ENCODE measurements at places on chromosomes 16 and 17.

GRCh38 chr17:80026359-80027042, 9.2 kb downstream of the TBC1D16 start:
- DNase-seq = no peak

DNA sequence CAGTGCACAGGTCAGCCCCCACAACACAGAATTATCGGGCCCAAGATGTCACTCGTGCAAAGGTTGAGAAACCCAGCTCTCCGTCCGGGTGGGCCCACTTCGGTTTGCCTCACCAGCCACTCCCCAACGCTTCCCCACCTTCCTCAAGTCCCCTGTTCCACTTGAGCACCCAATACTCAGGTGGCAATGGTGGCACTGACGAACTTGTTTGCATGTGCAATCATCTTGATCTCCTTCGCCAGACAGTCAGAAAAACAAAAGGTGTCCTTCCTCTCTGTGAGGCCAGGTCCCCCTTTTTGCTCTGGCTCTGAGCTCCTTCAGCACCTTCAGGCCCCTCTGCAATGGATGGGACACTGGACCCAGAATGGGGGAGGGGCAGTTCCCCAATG, 3.7 kb downstream of the GGA2 start:
- no peak for DNase-seq

DNA sequence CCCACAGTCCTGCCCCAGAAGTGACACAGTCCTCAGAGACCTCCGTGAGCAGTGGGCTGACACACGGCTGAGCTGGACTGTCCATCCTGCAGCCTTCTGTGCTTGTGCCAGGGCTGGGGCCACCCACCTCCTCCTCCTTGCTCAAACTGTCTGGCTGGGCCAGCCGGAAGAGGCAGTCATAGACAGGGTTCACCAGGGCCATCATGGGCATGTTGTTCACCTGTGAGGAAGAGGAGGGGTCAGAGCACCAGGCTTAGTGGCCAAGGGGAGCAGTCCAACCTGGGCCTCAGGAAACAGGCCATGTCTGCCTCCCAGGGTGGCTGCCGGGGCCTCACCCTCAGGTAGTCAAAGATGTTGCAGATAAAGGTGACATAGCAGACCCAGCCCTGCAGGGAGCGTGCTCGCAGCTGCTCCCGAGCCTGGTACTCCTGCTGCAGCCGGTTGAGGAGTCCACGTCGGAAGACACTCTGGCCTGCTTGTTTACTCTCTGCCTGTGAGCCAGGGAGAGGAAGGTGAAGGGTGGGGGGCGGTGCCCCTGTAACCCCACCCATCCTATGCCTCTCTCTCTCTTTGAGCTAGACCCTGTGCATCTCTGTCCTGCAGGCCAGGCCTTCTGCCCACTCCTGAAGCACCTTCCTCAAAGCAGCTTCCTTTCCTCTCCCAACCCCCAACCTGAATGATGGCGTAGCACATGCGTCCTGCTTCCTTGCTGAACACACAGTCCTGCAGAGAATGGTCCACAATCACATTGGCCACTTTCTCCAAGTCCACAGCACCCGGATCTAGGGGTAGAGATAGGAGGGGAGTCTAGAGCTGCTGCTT, 3.4 kb downstream of the MIF4GD start:
- peak; percentile 72 for DNase-seq

DNA sequence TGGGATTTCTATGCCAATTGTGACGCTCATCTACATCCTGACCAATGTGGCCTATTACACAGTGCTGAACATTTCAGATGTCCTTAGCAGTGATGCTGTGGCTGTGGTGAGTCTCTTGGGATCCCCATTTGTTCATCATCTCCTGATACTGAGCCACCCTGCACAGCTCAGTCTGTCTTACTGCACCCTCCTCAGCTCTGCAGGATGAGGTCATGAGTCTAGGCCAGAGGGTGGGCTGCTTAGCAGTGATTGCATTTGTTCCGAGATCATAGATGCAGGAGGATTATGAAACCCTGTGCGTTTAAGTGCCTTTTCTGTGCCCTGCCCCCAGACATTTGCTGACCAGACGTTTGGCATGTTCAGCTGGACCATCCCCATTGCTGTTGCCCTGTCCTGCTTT, 19.5 kb downstream of the SLC7A6OS start:
- DNase-seq = no peak

DNA sequence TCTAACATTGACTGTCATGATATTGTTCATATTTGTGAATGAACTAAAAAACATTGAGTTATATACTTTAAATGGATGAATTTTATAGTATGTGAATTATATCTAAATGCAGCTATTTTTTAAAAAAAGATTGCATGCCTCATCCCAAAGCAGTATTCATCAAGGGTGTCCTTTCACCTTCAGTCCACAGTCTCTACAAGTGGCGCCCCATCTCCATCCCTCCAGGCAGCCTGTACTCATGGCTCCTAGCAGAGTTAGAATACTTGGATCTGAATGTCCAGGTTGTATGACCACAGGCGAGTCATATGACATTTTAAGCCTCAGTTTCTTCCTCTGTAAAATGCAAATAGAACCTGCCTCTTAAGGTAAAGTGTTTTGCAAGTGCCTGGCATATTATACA, 69.8 kb downstream of the TMEM100 start:
- no peak for DNase-seq

- DNase-seq = no peak
Measured at GRCh38 chr17:57744195-57745170, 616 bp downstream of the CCDC182 start.

GRCh38 chr16:53415504-53415903, 18.8 kb upstream of the RBL2 start:
- no peak for DNase-seq

DNA sequence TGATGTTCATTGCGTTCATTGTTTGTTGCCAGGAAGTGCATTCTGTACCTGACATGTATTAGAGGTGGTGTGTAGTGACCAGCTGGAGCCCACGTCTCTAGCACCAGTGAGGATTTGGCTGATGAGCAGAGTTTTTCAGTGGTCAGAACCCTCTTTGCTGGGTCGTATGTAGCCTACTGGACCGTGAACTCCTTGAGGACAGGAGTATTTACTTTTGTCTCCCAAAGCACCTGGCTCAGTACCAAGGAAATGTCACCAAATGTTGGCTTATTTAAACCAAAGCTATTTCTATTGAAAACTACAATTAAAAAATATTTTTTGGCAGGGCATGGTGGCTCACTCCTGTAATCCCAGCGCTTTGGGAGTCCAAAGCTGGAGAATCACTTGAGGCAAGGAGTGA, 262.7 kb downstream of the SNX29 start:
- DNase-seq = no peak

DNA sequence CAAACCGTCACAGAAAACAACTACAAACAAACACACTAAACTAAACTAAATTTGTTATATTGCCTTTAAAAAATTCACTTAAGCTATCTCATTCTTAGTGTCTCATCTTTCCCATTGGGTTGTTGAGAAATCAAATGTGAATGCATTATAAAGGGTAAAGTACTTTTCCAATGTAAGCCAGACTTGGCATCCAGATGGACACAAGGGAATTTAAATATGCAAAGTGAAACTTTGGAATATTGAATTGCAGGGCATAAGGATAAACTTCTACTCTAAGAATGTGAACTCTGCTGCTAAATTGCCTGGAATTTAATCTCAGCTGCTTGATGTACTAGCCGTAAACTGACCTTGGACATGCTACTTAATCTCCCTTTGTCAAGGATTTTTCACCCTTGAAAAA, 1554.6 kb downstream of the CDH8 start:
- no peak for DNase-seq

DNA sequence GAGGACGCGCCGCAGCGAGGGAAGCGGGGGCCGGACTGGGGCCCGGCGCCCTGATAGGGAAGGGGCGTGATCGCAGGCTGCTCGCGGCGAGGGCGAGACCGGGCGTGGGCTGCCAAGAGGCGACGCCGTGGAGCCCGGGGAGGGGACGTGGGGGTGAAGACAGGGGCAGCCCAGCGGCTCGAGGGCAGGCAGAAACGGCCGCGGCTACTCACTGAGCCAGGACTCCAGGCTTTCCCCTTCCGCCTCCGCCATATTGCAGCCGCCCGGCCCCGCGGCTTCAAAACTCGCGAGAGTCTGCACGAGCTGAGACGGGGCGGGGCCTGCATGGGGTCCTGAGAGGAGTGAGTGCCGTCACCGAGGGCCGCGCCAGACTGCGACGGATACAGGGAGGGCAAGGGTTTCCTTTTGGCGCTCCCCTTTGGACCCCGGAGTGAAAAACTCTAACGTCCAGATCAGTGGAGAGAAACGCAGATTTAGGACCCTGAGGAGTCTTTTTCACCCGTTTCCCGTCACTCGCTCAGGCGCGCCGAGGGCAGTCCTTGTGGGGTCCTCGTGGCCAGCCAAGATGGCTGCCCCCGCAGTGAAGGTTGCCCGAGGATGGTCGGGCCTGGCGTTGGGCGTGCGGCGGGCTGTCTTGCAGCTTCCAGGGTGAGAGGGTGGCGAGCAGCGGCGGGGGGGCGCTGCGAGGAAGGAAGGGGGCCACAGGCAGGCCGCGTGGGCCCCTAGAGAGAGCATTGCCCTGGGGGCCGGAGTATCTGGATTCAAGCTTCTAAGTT, at the start of the genes GGA3 and MRPS7:
Gene GGA3 (minus strand): TSS at position 271 of the 776 bp plus-strand sequence. CDS start 19 bp downstream, at position 252.
Gene MRPS7 (plus strand): TSS at position 544 of the 776 bp plus-strand sequence. CDS start 22 bp downstream, at position 566.
- peak; percentile 82 for DNase-seq

DNA sequence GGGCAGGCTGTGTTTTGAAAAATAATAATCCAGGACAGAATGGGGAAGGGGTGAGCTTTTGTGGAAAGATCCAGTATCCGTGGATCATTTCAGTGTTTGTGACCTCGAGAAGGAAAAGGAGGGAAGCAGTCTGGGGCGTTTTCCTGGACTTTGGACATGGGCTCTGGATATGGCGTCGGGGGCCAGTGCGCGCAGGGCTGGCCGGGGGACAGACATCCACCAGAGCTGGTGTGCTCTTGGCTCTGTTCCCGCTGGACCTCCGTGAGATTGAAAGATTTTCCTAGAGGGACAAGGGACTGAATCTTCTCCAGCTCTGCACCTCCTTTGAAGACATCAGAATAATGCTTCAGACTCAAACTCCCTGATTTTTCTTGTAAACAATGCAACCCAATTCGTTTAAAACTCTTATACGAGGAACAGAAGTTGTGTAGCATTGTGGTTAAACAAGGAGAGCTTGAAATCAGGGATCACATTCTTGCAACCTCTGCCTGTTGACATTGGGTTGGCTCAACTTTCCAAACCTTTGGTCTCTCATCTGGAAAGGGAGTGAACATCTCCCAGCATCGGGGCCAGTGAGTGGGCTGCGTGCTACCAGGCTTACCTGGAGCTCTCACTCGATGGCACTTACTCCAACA, 75.9 kb downstream of the C16orf95 start:
- peak; percentile 42 for DNase-seq

DNA sequence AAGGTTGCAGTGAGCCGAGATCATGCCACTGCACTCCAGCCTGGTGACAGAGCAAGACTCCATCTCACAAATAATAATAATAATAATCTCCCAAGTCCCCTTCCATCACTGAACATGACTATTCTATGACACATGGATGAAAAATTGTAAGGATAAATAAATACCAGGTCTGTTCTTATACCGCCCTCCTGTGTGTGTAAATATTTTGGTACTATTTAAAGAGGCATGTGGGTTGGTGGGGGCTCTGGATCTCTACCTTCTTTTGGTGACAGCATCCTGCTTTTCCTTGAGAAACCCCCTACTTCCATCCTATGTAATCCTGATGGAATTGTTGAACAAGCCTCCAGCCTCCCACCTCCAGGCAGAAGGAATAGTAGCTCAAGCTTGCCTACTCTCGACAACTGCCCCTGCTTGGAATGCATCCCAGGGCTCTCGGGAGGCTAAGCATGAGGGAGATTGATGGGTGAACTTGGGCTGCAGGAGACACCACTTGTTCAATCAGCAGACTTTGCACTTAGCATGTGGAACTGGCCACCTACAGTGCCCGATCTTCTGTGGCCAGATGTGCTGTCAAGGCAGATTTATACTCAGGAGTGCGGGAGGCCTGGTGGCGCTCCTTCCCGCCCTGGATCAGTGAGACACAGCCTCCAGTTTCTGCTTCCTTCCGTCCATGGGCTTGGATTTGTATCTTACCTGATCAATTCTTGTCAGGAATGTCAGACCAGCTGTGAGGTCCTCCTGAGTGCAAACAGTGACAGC, 287.4 kb downstream of the SLC39A11 start:
- DNase-seq = no peak

- DNase-seq = no peak
Measured at GRCh38 chr16:64455275-64455674, 666.6 kb downstream of the CDH11 start.

- DNase-seq = no peak
Measured at GRCh38 chr16:67657751-67658518, 2.1 kb downstream of the ACD start.

DNA sequence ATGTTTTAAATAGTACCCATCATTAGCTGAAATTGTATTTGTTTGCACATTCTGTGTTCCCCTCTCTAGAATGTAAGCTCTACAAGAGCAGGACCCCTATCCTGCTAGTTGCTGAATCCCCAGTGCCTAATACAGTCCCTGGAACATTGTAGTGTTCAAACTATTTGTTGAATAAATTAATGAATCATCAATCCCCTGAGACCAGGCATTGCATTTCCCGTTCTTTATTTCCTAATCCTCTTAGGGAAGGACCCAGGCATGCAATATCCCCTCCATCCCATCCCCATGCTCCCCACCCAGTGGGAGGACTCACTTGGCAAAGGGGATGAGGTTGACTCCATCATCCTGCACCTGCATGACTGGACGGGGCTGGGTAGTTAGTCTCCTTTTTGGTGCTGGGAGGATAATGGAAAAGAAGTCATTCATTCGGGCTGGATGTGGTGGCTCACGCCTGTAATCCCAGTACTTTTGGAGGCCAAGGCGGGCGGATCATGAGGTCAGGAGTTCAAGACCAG, 3.2 kb downstream of the INCA1 start:
- DNase-seq = no peak

Data from HuH-7.5 (cell line).